Fibroblast of villous mesenchyme (primary cell): ENCODE measurements at places on chromosomes 4 and X.

- DNase-seq: peak; percentile 63
These were observed 1.3 kb downstream of the WDR1 start for GRCh38 chr4:10115271-10115796.

DNA sequence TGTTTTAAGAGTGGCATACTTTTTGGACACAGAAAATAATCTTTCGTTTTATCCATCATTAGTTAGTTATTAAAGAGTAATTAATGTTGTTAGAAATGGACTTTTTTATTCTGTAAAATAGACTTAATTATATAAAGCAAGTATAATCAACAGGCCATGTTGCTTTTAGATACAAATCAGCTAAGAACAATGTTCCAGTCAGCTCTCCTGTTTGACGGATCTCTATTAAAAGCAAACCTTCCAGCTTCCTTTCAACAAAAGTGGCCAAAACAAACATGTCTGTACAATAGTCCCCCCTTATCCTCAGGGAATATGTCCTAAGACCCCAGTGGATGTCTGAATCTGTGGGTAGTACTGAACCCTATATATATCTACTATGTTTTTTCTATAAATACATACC, 4.9 kb upstream of the SLC10A4 start:
- no peak for DNase-seq

DNA sequence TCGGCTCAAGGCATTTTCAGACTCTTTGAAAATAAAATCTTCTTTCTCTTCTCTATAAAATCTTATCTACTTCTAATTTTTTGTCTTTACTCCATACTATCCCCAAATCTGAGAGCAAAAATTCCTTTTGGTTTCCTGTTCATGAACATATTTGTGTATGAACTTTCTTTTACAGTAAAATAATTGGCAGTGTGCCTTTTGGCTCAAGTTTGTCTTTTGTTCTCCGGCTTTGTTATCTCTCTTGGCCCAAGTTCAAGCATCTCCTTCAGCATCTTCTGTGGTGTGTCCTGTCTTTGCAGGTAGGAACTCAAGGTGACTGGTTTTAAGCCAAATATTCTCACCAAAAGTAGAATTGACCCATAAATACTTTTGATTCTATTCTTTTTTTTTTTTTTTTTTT, 276.6 kb upstream of the FAT1 start:
- DNase-seq: no peak

- DNase-seq: no peak
These were observed 62.2 kb downstream of the ANXA3 start for GRCh38 chr4:78613522-78614321.

DNA sequence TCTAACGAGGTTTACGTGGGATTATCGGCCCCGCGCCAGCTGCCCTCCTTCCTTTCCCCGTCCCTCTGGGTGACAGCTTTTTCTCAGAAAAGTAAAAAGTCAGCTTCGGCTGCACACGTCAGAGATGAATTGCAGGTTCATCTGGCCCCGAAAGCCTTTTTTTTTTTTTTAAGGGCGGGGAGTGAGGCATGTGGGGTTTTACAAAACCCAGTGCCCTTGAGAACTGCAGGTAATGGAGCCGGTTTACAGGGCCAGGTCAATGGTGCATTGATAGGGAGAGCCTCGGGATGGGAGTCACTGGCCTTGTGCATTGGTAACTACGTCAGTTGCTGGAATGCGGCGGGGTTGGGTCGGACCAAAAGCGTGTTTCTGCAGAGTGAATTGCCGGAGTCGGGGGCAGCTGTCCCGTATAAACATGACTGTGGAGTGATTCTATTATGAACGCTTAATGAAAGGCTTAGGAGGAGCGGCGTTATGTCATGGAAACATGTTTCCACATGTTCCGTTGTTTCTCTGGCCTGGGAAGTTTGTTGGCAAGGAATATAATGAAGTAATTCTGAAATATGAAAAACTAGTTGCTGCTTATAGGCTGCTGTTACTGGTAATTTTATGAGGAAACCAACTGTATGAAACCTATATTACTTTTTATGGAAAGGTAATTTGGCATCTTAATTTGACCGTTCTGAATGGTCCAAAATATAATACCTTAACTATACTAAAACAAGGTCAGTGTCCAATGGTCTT, 1.1 kb downstream of the HSPA4L start:
- peak; percentile 63 for DNase-seq
